Trophoblast cell (in vitro differentiated cells and primary cell): ENCODE measurements at places on chromosomes 5 and 9.

GRCh38 chr9:78756813-78757510, 460.0 kb downstream of the PSAT1 start:
- no peak for DNase-seq

DNA sequence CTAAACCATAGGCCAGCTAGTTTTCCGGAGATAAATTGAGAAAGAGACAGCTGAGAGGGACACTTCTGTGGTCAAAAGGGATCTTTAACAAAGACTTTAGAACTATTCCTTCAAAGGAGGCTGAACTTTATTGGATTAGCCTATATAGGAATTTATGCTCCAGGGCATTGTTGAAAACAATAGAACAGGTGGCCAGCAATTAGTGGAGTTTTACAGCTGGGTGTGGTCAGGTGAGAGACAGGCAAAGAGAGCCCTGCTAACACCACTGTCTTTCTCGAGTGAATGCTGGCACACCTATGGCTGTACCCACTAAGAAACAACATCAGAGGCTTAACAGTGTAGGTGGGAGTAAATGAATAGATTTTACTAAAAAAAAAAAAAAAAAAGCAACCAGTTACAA, 16.7 kb upstream of the TLR4 start:
- no peak for DNase-seq

- DNase-seq = no peak
Observed at GRCh38 chr9:123329329-123329955, 26.6 kb upstream of the CRB2 start.

DNA sequence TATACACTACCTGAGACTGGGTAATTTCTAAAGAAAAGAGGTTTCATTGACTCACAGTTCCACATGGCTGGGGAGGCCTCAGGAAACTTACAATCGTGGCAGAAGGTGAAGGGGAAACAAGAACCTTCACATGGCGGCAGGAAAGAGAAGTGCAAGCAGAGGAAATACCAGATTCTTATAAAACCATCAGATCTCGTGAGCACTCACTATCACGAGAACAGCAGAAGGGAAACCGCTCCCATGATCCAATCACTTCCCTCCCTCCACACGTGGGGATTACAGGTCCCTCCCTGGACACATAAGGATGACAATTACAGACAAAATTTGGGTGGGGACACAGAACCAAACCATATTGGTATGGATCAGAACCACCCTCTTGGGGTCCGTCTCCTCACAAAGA, 44.2 kb upstream of the SPIN1 start:
- DNase-seq = peak; percentile 34

GRCh38 chr5:170546282-170546681, 42.5 kb downstream of the KCNIP1 start:
- no peak for DNase-seq

DNA sequence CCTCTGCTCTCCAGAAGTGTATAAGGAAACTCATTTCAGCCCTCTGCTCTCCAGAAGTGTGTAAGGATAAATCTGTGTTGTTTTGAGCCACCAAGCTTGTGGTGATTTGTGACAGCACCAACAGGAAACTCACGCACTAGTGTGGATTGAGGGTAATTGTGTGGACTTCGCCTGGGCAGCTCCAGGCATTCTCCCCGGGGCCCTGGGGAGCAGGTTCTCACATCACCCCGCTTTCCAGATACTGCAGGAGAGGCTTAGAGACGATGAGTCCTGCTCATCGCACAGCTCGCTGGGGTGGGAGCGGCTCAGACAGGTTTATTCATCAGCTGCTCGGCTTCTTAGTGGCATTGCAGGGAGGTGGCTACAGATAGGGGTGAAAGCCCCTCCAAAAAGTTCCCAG, 38.4 kb upstream of the RNF130 start:
- no peak for DNase-seq

GRCh38 chr5:77645158-77645994, 6.9 kb upstream of the OTP start:
- DNase-seq = peak; percentile 67

GRCh38 chr9:124315882-124316281, 58.1 kb downstream of the NEK6 start:
- no peak for DNase-seq

- DNase-seq = no peak
Observed at GRCh38 chr5:150163035-150163434, 3.5 kb upstream of the CDX1 start.

GRCh38 chr5:64900618-64901017, 131.9 kb downstream of the CWC27 start:
- no peak for DNase-seq

GRCh38 chr5:6712142-6712576, 1.1 kb upstream of the TENT4A start:
- peak; percentile 52 for DNase-seq

- DNase-seq = no peak
Observed at GRCh38 chr5:135015942-135016341, 18.1 kb downstream of the PITX1 start.

- no peak for DNase-seq
Observed at GRCh38 chr5:177362610-177363507, 5.1 kb downstream of the RGS14 start.

DNA sequence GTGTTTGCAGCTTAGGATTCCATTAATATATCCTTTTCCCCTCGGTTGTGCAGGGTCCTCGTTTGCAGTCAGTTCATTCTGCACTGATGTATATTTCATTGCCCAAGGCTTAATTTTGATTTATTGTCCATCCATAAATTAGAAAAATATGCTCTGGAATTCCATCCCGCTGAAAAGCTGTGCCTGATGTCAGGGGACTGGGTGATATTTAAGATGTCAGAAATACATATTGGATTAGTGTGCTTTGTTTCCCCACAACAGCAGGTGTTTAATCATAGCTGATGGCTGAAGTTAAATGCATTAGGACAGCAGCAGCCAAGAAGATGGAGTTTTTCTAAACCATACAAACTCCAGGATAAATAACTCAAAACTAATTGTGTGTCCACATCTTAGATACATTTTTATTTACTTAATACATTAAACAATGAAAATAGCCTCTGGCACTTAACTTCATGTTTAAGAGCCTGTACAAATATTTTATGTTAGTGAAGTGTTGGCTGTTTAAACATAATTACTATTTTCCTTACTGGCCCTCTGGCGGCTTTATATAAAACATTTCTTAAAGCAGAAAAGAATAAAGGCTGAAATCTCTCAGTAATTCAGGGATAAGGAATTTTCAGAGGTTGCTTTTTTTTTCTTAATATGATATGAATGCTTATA, 170.4 kb upstream of the TBCA start:
- DNase-seq = no peak

- DNase-seq = no peak
Observed at GRCh38 chr9:131625790-131626670, 80.7 kb downstream of the PRRT1B start.

- DNase-seq = no peak
Observed at GRCh38 chr9:113660196-113660595, 196.7 kb downstream of the RGS3 start.

GRCh38 chr9:84823421-84824271, 154.1 kb downstream of the NTRK2 start:
- DNase-seq = no peak

DNA sequence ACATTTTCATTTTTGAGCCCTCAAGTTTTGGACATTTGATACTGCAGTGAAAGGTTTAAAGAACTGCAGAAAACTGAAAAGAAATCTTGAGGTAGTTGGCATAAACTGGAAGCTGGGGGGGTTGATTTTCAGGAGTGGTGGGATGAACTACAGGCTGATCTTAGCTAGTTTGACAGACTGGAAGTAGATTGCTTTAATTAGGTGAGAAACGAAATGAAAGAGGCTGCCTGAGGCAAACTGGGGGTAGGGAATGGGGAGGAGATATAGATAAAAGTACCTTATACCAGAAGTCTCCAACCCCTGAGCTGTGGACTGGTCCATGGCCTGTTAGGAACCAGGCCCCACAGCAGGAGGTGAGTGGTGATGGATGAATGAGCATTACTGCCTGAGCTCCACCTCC, 101.4 kb upstream of the SPEF2 start:
- DNase-seq = no peak

DNA sequence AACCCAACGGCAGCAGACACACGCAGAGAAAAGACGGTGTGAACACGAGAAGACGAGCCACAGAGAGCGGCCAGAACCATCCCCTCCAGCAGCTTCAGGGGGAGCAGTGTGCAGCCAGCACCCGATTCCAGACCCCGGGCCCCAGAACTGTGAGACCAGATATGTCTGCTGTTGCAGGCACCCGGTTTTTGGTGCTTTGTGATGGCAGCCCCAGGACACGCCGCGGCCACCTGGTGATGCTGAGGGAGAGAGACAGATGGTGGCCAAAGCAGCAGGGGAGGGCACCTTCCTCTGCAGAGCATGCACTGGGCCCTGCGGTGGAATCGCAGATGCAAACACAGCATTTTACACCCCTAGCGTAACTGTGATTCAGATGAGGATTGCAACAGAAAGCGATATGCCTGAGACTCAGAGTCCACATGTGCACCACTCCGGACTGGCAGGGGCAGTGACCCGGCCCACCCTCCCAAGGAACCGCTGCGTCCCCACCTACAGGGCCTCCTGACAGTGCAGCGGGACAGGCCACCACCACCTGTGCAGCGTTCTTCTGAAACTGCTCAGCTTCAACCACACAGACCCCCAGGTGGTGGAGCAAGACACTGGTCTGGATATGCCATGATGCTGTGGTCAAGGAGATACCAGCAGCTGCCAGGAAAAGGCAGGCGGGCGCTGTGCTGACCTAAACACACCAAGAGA, 24.0 kb downstream of the ZDHHC11B start:
- DNase-seq = no peak

DNA sequence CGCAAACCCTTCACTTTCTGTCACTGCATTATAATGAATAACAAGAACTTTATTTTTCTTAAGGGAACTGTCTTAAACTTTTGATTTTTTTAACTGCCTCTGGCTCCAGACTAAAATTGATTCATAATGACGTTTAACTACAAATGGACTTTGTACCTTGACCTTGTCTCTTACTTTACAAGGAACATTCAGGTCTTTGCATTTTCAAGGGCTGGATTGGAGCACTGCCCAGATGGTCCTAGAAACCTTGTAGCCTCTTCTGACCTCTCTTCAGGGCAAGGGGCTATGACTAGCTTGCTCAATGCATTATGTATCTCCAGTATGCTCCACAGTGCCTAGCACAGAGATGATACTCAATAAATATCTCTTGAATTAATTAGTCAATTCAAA, 612.6 kb upstream of the CLINT1 start:
- DNase-seq = no peak

GRCh38 chr5:151239237-151239861, 13.6 kb upstream of the GM2A start:
- DNase-seq = peak; percentile 55

- peak; percentile 79 for DNase-seq
Observed at GRCh38 chr5:88879724-88880123, 3.3 kb downstream of the MEF2C start.

- peak; percentile 21 for DNase-seq
Observed at GRCh38 chr5:78647351-78647818, 1.2 kb downstream of the LHFPL2 start.

DNA sequence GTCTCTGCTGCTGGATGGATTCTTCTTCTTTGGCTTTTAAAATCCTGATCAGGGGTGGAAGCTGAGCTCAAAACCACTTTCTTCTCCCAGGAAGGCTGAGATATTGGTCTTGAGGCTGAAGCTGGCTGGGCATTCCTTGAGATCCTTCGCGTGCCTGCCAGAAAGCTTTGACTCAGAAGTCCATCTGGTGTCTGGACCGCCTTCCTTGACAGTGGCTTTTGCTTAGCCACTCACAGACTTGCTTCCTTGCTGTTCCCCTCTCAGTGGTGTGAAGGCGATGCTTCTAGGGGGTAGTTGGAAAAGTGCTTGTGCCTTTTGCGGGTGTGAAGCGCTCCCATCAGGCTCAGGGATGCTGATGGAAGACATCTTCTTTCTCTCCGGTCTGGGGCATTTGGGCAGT, 45.9 kb downstream of the RGS3 start:
- DNase-seq = no peak

GRCh38 chr5:129541648-129542251, 81.7 kb downstream of the ADAMTS19 start:
- peak; percentile 29 for DNase-seq

GRCh38 chr5:143233031-143233430, 170.5 kb downstream of the NR3C1 start:
- no peak for DNase-seq

DNA sequence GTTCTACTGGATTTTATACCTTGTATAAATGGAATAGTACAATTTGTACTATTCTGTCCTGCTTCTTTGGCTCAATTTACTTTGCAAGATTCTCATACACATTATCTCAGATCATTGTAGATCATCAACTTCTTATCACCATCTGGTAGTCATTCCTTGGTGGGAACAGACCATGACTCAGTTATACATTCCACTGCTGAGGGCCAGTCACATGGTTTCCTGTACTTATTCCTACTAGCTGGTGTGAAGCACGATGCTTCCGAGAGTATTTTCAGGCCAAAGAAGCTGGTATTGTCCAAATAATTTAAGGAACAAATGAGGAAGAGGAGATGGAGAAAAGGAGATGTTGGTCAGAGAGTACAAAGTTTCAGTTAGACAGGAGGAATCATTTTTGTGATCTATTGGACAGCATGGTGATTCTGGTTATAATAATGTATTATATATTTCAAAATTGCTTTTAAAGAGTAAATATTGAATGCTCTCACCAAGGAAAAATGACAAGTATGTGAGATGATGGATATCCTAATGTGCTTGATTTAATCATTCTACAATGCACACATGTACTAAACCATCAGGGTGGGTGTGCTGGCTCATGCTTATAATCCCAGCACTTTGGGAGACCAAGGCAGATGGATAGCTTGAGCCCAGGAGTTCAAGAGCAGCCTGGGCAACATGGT, 124.1 kb downstream of the SYK start:
- DNase-seq = peak; percentile 76

- peak; percentile 97 for DNase-seq
Observed at GRCh38 chr5:41656597-41656996, 146.2 kb upstream of the PLCXD3 start.

GRCh38 chr5:121630402-121630801, 221.3 kb upstream of the FTMT start:
- DNase-seq = no peak

DNA sequence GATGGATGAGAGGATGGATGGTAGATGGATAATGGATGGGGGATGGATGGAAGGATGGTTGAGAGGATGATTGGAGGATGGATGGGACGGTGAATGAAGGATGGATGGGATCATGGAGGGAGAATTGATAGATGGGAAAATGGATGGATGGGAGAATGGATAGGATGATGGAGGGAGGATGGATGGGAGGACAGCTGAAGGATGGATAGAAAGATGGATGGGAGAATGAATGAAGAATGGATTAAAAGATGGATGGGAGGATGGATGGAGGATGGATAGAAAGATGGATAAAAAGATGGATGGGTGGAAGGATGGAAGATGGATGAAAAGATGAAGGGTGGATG, 218.3 kb upstream of the IER5L start:
- DNase-seq = no peak

DNA sequence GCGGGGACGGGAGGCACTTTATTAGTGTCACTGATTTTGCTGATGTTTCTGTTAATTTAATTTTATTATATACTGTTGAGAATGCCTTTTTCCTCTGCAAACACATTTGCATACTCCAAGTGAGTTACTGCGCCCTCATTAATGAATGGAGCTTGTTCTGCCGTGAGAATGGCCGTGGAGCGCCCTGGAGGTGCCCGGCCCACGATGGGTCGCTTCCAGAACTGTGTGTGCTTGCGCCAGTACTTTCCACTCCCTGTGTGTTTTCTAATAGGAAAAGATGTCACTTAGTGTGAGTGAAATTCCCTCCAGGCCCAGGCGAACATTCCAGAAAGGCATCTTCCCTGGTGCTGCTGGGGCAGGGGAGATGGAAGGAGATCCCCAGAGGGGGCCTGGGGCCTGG, 30.1 kb downstream of the NDUFS6 start:
- no peak for DNase-seq
